ENCODE measurements at places on chromosomes 12 and 14.

- DNase-seq: no peak
These were observed 105.2 kb upstream of the TMCC3 start for GRCh38 chr12:94755598-94755997.

- DNase-seq: no peak
These were observed 168.7 kb upstream of the TMCC3 start for GRCh38 chr12:94819011-94819410.

GRCh38 chr12:106181401-106182114 is 42.8 kb upstream of the NUAK1 start:
- DNase-seq: peak; percentile 65

DNA sequence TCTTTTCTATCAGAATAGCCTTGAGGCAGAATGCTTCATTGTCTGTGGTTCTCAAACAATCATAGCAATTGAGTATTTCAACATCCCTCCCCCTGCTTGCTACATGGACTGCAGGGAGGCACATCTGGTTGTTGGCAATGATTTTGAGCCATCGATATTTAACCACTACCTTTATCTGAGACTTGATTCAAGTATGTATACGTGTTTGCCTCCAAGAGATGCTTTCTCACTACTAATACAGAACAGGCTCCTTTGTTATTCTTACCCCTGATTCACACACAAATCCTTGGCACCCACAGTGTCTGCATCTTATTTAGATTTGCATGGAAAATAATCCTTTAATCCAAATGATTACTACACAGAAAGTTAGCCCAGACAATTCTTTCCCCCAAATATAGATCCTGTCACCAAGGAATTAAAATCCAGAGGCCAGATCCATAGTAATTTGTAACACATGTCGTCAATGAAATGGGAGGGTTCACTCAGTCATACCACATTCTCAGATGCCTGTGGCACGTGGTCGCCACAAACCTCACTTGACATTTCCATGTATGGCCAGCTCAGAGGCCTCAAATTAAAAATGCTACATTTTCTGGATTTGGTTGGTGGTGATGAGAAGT is 199.3 kb downstream of the ITPR2 start:
- DNase-seq: peak; percentile 98

GRCh38 chr12:127351481-127352010 is 915.4 kb upstream of the TMEM132C start:
- DNase-seq: no peak

- no peak for DNase-seq
These were observed 8.7 kb downstream of the DRAM1 start for GRCh38 chr12:101885912-101886561.

DNA sequence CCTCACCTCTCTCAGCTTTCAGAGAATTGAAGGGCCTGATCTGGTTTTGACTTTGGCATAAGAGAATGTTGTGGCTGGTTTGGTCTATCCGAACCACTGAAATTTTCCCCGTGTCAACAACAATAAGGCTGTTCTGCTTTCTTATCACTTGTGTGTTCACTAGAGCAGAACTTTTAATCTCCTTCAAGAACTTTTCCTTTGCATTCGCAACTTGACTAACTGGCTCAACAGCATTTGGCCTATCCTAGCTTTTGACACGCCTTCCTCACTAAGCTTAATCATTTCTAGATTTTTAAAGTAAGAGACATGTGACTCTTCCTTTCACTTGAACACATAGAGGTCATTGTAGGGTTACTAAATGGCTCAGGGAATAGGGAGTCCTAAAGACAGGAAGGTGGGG is 25.9 kb upstream of the EDDM3A start:
- DNase-seq: no peak

GRCh38 chr14:90785471-90785870 is 30.8 kb downstream of the TTC7B start:
- DNase-seq: peak; percentile 34

DNA sequence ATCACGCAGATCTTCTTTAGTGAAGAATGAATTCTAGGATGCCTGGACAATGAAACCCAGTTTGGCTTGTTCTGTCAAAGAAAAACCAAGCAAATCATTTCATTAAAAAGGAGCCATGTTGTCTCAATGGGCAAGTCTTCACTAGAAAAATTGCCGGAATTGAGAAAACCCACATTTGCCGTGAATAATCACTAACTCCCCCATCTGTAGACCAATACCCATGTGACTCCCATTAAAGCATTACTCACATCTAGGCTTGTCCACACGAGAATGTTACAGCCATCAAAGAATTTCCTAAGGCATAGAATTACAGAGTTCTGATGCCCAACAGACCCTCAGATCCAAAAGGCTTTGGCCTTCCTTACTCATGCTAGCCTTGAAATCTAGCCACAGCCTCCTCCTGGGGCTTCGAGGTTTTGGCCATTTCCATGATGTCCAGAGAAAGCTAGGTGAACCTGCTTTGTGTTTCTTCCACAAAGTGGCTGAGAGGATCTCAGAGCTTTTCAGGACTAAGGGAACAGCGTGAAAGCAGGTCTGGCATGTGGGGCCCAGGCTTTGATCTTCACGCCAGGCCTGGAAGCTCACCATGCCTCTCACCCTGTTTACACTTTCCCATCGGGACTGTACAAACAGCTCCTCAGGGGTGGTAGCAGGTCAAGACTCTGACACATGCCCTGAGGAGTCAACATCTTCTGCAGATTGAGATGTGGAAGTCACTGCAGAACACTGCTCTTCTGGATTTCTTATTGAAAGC is 12.1 kb downstream of the SLC7A8 start:
- DNase-seq: peak; percentile 85

- no peak for DNase-seq
These were observed 49.9 kb downstream of the KCNMB4 start for GRCh38 chr12:70415987-70416386.

All from AG10803 (cell line).